ENCODE measurements at places on chromosomes 3 and 15.
A peak's percentile ranks its signal among the peaks of the same experiment; 100 is the strongest.

GRCh38 chr3:46615050-46615775 is 2.9 kb downstream of the FAM240A start:
- no peak for DNase-seq

- DNase-seq, result no peak
These were observed 161.0 kb downstream of the THSD4 start for GRCh38 chr15:71276336-71276665.

- no peak for DNase-seq
These were observed 1.8 kb upstream of the PCBP4 start for GRCh38 chr3:51968883-51969678.

DNA sequence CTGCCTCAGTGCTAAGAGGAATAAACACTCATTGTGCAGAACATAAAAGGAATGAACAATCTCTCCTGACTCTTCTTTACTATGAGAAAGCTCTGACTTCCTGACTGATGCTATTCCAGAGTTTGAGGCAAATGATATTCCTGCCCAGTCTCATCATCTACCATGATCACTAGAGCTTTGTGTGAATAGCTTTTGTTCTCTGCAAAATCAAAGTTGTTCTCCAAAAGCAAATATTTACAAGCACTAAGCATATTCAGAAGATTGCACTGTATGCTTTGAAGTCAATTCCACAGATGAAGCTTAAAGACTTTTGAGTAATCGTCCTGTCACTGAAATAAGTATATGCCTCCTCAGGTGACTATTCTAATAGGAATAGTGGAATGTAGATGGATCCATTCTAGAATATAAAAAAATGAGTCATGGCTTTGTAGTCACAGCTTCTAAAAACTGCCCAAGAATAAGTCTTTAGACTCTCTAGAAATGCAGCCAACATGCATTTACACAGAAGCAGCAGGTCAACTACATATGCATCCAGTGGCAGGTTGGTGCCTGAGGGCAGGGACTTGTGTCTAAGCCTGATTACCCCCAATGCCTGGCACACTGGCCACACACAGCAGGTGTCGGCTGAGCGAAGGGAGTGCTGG is 34.6 kb downstream of the TNFAIP8L3 start:
- no peak for DNase-seq

DNA sequence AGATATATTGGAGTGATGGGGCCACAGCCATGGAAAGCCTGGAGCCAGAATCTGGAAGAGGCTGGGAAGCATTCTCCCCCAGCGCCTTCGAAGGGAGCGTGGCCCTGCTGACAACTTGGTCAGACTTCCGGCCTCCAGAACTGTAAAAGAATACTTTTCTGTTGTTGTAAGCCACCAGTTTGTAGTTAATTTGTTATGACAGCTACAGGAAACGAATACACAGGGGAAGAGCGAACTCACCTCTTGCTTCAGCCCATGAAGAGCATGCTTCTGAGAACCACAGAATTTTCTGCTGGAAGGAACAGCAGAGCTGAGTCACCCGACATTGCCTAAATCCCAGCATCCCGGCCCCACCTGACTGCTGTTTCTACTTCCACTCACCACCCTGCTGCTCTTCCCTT is 501.7 kb downstream of the SHQ1 start:
- DNase-seq, result peak; percentile 98

DNA sequence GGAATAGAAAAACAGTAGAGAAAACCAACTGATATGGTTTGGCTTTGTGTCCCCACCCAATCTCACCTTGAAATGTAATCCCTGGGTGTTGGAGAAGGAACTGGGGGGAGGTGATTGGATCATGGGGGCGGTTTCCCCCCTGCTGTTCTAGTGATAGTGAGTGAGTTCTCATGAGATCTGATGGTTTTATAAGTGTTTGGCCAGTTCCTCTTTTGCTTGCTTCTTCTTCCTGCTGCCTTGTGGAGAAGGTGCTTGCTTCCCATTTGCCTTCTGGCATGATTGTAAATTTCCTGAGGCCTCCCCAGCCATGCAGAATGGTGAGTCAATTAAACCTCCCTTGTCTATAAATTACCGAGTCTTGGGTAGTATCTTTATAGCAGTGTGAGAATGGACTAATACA is 48.4 kb downstream of the EOMES start:
- no peak for DNase-seq

GRCh38 chr3:86949850-86950249 is 41.1 kb downstream of the VGLL3 start:
- DNase-seq, result no peak

DNA sequence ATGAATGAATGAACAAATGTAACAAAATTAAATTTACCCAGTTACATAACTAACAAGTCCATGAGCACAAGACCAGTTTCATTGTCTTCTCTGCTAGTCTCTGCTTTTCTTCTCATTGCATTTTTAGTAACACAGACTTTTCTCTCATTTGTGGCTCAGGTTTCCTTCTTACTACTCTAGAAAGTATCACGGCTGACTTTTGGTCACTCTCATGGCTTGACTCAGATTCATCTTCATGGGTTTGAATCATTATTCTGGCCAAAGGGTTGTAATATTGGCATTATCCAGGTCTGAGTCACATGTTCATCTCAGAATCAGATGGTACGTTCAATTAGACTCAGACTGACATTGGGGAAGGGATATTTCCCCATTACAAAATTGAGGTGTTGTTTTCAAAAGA is 121.5 kb upstream of the SATB1 start:
- DNase-seq, result no peak

GRCh38 chr15:76217029-76217881 is 94.0 kb downstream of the ETFA start:
- DNase-seq, result peak; percentile 87

- no peak for DNase-seq
These were observed 45.2 kb upstream of the ABI3BP start for GRCh38 chr3:101038393-101038792.

DNA sequence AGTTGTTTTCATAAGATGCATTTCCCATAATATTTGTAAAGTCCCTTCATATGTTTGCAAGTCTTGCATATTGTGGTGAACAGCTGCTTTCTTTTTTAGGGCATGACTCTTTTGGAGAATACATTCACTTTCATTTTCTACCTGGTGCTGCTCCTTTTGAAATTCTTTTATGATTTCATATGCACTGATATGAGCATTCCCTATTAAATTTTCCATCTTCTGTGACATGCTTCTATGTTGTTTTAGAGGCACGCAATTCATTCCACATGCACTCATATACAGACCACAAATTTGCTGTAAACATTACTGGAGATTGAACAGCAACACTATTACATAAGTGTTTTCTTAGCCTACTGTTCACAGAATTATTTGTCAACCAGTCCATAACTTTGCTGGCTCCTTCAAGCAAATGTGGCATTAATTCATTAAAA is 92.8 kb upstream of the TNFSF10 start:
- DNase-seq, result no peak

DNA sequence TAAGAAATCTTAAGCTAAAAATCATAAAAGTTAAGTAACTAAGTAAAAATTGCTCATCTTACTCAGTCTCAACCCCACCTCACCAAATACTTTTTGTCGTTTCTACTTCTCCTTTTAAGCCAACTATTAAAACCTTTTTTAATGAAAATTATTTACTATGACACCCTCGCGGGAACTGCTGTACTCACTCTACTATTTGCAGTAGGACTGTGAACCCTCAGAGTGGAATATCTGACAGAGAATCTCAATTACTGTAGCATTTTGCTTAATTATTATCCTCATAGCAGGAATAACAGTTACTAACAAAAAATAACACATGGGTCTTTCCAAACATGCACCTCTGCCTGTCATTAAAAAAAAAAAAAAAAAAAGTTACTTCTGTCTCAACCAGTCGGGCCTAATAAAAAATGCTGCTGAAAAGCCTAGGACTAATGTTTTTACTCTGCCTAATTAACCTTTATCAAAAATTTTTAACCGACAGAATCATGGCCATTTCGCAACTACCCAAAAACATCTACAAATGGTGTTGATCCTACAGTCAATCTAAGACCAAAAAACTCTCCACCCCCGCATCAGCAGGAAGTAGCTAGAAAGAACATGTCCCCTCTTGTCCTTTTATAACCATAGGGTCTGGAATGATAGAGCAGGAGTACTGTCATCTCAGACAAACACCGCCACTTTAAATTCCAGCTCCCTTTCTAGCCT is 10.2 kb downstream of the ALDH1L1 start:
- no peak for DNase-seq

- DNase-seq, result no peak
These were observed 57.0 kb upstream of the CMSS1 start for GRCh38 chr3:99760629-99761028.

GRCh38 chr15:81293728-81294515 is 30.0 kb downstream of the STARD5 start:
- DNase-seq, result no peak

All from astrocyte of the cerebellum (primary cell).